Activated naive CD8-positive, alpha-beta T cell treated with anti-CD3 and anti-CD28 coated beads, Interleukin-2, amount 50 U/mL, for 24 hours (primary cell): ENCODE measurements at places on chromosomes 7 and 10.

DNA sequence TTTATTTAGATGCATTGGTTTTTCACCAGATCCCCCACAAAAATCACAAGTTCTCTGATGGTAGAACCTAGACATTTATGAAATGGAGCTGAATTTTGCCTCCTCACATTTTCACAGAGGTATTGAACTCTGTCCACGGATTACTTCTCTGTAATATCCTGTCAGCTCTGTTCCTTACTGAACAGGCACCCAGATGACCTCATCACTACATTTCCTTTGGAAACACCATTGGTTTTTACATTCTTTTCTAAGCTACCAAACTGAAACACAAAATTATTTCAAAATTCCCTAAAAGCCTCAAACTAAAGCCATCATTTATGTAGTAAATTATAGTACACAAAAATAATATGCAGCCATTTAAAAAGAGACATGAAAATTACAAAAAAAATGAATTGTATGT, 98.3 kb upstream of the KCNIP2 start:
- H3K4me3 ChIP-seq, result no peak overlapping the region
- H3K27me3 ChIP-seq, result no peaks in the 10 kb centered on the region
- no peak overlapping the region for H3K27ac ChIP-seq
- peaks cover 36% of the 10 kb centered on the region for H3K36me3 ChIP-seq
- H3K4me1 ChIP-seq, result peaks cover 20% of the 10 kb centered on the region

- H3K27ac ChIP-seq, result no peak overlapping the region
- H3K27me3 ChIP-seq, result no peaks in the 10 kb centered on the region
- no peak overlapping the region for H3K4me3 ChIP-seq
Measured at GRCh38 chr7:74329225-74329624, 40.0 kb downstream of the CLIP2 start.

DNA sequence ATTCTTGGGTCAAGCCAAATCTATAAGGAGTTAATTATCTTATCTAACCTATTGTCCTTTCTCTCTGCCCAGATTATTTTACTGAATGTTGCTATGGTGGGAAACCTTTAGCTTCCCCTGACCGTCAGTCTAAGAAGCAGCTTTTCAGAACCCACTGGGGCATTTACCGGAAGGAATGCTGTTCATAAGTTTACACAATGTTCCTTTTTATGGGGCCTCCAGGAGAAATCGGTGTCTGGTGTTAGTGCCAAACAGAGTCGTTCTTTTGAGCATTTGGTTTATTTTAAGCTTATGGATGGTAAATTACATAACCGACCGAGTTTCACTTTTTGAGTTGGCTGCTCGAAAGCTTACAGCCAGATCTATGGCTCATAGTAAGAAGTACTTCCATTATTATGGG, 111.9 kb downstream of the CACNB2 start:
- DNase-seq, result no peak
- no peaks in the 10 kb centered on the region for H3K36me3 ChIP-seq
- H3K27ac ChIP-seq, result no peak overlapping the region
- peaks cover 7% of the 10 kb centered on the region for H3K27me3 ChIP-seq

- no peak for DNase-seq
- H3K4me1 ChIP-seq, result no peaks in the 10 kb centered on the region
- no peaks in the 10 kb centered on the region for H3K36me3 ChIP-seq
- no peak overlapping the region for H3K4me3 ChIP-seq
- H3K27me3 ChIP-seq, result no peaks in the 10 kb centered on the region
Measured at GRCh38 chr10:4108693-4109092, 323.7 kb upstream of the KLF6 start.

GRCh38 chr10:124480860-124481259, 19.2 kb downstream of the LHPP start:
- DNase-seq, result no peak
- no peak overlapping the region for H3K27ac ChIP-seq
- no peaks in the 10 kb centered on the region for H3K36me3 ChIP-seq
- H3K27me3 ChIP-seq, result no peaks in the 10 kb centered on the region

GRCh38 chr10:102261196-102261595, 15.9 kb downstream of the GBF1 start:
- no peak overlapping the region for H3K4me3 ChIP-seq
- H3K27me3 ChIP-seq, result no peaks in the 10 kb centered on the region
- peaks cover 8% of the 10 kb centered on the region for H3K4me1 ChIP-seq
- no peak overlapping the region for H3K27ac ChIP-seq
- H3K36me3 ChIP-seq, result peaks cover 34% of the 10 kb centered on the region

GRCh38 chr7:33725111-33726025, 180.0 kb upstream of the BMPER start:
- no peaks in the 10 kb centered on the region for H3K4me1 ChIP-seq
- H3K4me3 ChIP-seq, result no peak overlapping the region
- DNase-seq, result no peak
- no peaks in the 10 kb centered on the region for H3K27me3 ChIP-seq
- H3K27ac ChIP-seq, result no peak overlapping the region
- no peaks in the 10 kb centered on the region for H3K36me3 ChIP-seq

GRCh38 chr7:117247809-117248208, 75.0 kb downstream of the WNT2 start:
- H3K4me3 ChIP-seq, result no peak overlapping the region
- H3K4me1 ChIP-seq, result no peaks in the 10 kb centered on the region
- H3K27ac ChIP-seq, result no peak overlapping the region
- peaks cover 2% of the 10 kb centered on the region for H3K27me3 ChIP-seq

- H3K27ac ChIP-seq, result no peak overlapping the region
- H3K27me3 ChIP-seq, result peaks cover 4% of the 10 kb centered on the region
- no peaks in the 10 kb centered on the region for H3K36me3 ChIP-seq
- no peaks in the 10 kb centered on the region for H3K4me1 ChIP-seq
Measured at GRCh38 chr10:84820596-84820995, 492.2 kb downstream of the CCSER2 start.

DNA sequence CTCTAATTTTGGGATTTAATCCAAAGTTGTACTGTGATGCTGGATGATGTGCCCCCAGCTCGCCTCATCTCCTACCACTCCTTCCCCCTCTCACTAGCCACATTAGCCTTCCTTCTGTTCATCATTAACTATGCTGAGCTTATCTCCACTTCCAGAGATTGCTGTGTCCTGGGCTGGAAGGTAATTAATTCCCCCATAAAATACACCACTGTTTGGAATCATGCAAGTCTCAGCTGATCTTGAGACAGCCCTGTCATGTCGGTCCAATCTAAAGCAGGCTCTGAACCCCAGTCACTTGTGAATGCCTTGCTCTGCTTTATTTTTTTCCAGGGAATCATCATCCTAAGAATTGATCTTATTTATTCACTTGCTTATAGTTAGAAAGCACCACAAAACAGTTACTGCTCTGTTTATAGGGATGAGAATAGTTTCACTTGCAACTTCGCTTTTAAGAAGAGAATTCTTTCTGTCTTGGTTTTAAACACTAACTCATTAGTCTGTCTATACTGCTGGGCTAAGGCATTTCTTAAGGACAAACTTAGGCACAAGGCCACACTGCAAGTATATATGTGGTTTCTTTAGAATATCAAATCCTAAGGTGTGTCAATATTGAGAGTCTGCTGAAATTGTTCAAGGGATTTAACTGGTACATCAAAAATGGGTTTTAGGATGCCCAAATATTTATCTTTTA, 341.1 kb upstream of the SEMA3A start:
- DNase-seq, result no peak
- no peak overlapping the region for H3K4me3 ChIP-seq
- H3K36me3 ChIP-seq, result no peaks in the 10 kb centered on the region
- no peak overlapping the region for H3K27ac ChIP-seq
- no peaks in the 10 kb centered on the region for H3K27me3 ChIP-seq
- no peaks in the 10 kb centered on the region for H3K4me1 ChIP-seq

- H3K27ac ChIP-seq, result no peak overlapping the region
- no peak overlapping the region for H3K4me3 ChIP-seq
- no peaks in the 10 kb centered on the region for H3K36me3 ChIP-seq
Measured at GRCh38 chr7:35430547-35431153, 176.8 kb upstream of the TBX20 start.

GRCh38 chr10:116880716-116881482, 31.6 kb downstream of the ENO4 start:
- no peak overlapping the region for H3K27ac ChIP-seq
- H3K4me1 ChIP-seq, result no peaks in the 10 kb centered on the region
- H3K4me3 ChIP-seq, result no peak overlapping the region
- H3K27me3 ChIP-seq, result peaks cover 11% of the 10 kb centered on the region

- H3K27me3 ChIP-seq, result no peaks in the 10 kb centered on the region
- DNase-seq, result no peak
- no peak overlapping the region for H3K4me3 ChIP-seq
- H3K4me1 ChIP-seq, result peaks cover 23% of the 10 kb centered on the region
Measured at GRCh38 chr10:35503578-35503977, 101.6 kb upstream of the GJD4 start.

DNA sequence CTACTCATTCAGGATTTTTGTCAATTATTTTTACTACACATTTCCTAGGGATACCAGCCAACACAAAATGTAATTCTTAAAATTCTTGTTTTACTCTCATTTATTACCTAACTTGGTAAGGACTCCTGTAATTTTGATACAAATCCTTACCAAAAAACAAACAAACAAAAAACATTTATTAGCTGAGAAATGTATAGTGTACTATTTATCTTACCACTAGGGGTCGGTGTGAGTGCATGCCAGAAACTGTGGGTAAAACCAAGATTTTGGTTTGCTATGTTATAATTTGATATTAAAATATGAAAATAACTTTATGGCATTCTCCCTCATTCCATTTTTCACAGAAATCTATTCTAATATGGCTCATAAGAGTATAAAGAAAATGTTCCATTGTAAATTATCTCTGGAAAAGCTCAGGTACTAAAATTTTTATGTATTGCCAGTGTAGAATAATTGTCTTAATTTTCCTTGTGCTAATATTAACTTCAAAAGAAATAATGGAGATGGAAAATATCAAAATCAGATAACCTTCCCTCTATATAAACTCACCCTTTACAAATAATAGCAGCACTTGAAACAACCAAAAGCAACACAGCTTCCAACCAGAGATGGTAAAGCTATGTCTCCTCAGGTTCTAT, 290.8 kb upstream of the PCDH15 start:
- H3K4me3 ChIP-seq, result no peak overlapping the region
- DNase-seq, result no peak
- H3K27ac ChIP-seq, result no peak overlapping the region
- no peaks in the 10 kb centered on the region for H3K27me3 ChIP-seq

GRCh38 chr7:41685684-41686083, 17.2 kb downstream of the INHBA start:
- H3K4me1 ChIP-seq, result no peaks in the 10 kb centered on the region
- H3K4me3 ChIP-seq, result no peak overlapping the region
- no peak overlapping the region for H3K27ac ChIP-seq
- H3K36me3 ChIP-seq, result no peaks in the 10 kb centered on the region

GRCh38 chr10:637221-637620, 52.2 kb downstream of the DIP2C start:
- H3K4me1 ChIP-seq, result no peaks in the 10 kb centered on the region
- no peaks in the 10 kb centered on the region for H3K36me3 ChIP-seq

DNA sequence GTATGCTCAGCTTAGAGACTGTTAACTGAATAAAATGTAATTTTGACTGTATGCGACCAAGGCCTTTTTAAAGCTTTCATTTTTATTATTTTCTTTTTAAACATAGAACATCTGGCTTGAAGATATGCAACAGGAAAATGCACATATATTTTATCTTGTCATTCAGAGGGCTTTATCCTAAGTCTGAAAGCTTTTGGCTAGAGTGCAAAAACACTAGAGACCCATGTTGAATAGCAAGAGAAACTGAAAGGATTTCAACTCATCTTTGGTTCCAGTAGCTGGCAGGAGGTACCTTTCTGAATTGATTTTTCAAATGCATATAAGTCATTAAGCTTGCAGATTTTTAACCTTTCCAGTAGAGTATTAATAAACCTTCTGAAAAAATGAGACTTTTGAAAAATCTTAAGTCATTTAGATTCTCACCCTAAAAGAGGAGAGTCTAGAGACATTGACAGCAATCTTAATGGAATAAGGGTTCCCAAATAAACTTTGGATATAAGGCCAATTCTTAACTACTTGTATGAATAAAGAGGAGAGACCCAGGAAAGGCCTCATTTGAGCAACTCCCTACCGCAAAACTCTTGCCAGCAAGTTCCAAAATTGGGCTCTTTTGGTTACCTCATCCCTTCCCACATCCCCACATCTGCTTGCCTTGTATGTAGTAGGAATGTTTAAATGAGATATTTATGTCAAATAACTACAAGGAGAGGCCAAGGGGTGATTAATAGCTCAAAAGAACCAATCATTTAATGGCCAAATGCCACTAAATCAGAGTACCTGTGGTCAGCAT, 454.4 kb downstream of the HTR7 start:
- H3K27me3 ChIP-seq, result peaks cover 3% of the 10 kb centered on the region
- no peaks in the 10 kb centered on the region for H3K4me1 ChIP-seq
- no peak overlapping the region for H3K4me3 ChIP-seq
- no peak overlapping the region for H3K27ac ChIP-seq

DNA sequence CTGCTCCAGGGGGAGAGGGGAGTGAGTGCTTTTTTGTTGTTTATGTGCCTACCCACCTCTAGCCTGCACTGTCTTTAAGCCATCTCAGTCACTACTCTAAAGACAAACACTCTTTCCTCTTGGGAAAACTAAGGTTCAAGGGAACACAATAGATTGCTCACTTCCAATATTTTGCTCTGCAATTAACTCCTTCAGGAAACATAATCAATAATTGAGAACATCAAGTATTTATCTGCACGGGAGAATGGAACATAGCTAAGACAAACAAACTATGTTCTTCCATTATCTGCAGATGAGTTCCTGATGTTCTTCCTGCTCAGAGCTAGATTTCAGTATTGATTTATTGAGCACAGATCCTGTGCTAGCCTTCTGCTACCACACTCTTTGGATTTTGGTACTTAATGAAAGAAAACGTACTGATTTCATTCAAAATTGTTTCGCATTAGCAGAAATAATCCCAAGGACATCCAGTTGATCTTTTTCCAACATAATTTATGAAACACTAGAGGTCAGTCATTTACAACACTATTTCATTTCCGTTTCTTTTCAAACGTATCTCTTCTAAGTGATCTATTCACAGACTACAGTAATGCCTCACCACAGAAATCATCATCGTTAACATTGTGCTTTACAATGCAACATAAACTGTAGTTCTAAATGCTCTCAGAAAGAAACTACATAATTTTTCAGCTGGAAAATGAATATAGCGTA, 8.3 kb downstream of the NEBL start:
- no peak for DNase-seq
- no peak overlapping the region for H3K4me3 ChIP-seq
- H3K27me3 ChIP-seq, result no peaks in the 10 kb centered on the region
- H3K36me3 ChIP-seq, result no peaks in the 10 kb centered on the region
- H3K27ac ChIP-seq, result no peak overlapping the region

GRCh38 chr7:24463474-24463873, 109.8 kb upstream of the PALS2 start:
- no peaks in the 10 kb centered on the region for H3K4me1 ChIP-seq
- DNase-seq, result no peak
- H3K4me3 ChIP-seq, result no peak overlapping the region
- no peaks in the 10 kb centered on the region for H3K36me3 ChIP-seq
- no peaks in the 10 kb centered on the region for H3K27me3 ChIP-seq
- H3K27ac ChIP-seq, result no peak overlapping the region

DNA sequence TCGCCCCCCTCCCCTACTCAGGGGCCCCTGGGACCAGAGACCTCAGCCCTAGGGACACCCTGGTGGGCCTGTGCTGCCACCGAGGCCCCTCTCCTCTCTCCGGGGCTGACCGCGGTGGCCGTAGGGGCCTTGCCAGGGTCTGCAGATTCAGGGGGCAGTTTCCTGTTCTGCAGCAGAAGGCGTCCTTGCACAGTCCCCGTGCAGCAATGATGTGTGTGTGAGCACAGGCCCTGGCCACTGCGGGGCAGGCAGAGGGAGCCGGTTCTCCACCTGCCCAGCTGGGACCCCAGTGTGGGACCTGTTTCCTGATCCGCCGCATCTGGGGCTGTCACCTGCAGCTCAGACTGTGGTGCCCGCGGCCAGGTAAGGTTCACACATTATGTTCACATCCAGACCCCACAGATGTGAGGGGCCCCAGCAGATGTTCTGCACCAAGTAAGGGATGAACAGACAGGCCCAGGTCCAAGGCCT, 60.7 kb upstream of the DNAJB6 start:
- H3K36me3 ChIP-seq, result no peaks in the 10 kb centered on the region
- no peak for DNase-seq
- peaks cover 25% of the 10 kb centered on the region for H3K4me1 ChIP-seq
- H3K27me3 ChIP-seq, result peaks cover 7% of the 10 kb centered on the region
- H3K4me3 ChIP-seq, result no peak overlapping the region
- H3K27ac ChIP-seq, result no peak overlapping the region
